Esophagus squamous epithelium (tissue), 5 donors: ENCODE measurements at places on chromosomes 2 and 18. TPM values are rescaled to one million over a fixed set of nuclear protein-coding genes. Genes with fewer than 3 reads are reported as not detected.

GRCh38 chr2:113080134-113080533 is 12.4 kb downstream of the IL1F10 start:
- no peaks in the 10 kb centered on the region for H3K36me3 ChIP-seq
- no peak overlapping the region for H3K27ac ChIP-seq

DNA sequence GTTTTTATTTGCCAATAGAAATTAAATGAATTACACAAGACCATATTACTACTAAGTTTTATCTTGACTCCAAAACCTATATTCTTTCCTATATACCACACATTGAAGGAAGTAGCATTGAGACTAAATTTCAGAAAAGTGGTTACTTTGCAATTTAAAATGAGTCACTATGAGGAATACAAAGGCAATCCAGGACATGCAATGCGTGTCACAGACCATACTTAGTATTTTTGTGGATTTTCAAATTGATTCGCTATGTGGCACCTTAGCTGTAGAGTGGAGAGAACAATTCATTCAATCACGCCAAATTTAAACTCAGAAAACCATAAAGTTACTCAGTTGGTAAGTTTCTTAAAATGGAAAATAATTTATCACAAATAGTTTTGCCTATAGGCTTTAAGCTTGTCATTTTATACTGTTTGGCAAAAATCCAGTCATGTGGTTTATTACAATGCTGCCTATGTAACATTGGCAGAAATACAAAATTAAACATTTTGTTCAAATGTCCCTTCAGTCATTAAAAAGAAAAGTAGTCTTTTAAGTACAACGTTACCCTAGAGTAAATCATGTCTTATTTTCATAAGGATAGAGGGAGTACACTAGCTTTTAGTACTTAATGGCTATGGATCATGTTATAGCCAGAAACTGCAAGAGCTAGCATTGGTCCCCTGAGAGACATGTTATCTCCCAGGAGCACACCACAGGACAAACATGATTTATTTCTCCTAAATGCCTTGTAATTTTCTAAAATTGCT is 222.8 kb upstream of the CDH7 start:
- no peak overlapping the region for H3K4me3 ChIP-seq
- no peaks in the 10 kb centered on the region for H3K27me3 ChIP-seq
- H3K27ac ChIP-seq: no peak overlapping the region
- no peaks in the 10 kb centered on the region for H3K36me3 ChIP-seq
- no peaks in the 10 kb centered on the region for H3K4me1 ChIP-seq
- no peak for DNase-seq

DNA sequence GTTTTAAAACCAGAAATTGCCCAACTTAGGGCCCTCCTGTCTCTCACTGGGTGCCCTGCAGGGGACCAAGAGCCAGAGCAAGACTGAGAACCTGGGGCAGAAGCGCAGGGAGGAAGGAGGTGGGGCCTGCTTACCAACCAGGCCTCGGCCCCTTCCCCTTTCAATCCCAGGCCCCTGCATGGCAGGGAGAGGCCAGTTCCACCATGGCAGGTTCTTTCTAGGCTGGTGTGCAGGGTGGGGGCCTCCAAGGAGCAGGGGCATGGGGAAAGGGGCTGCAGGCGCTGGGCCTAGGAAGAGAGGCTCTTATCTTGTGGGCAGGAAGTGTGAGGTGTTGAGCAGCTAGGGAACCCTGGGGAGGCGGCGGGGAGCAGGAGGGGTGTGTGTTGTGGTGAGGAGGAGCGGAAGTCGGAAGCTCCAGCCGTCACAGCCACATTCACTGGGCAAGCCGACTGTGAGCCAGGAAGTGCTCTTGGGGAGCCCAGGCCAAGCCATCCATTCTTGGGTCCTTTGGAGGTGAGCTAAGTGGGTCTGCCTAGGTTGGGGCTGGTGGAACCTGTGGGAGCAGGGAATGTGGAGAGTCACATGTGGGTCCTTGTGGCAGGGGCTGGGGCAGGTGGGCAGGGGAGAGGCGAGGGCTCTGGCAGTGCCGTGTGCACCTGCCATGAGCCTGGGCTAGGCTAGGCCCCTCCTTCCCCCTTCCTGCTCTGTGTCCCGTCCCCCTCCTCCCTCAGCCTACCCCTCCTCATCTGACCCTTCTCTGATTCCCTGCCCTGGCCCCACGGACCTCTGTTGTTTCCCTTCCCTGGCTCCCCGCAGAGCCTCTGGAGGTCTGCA is at the start of gene PSD4:
Gene PSD4, plus strand, starts transcription at position 430 of the 834 bp plus-strand sequence. CDS start 8,486 bp downstream, outside the sequence.
- peak within 1 kb of the TSS; percentile 30 for H3K27ac ChIP-seq
- peak; percentile 73 for DNase-seq
- H3K27me3 ChIP-seq: no peaks in the 10 kb centered on the region
- H3K4me1 ChIP-seq: peaks cover 22% of the 10 kb centered on the region
- H3K36me3 ChIP-seq: no peaks in the 10 kb centered on the region

DNA sequence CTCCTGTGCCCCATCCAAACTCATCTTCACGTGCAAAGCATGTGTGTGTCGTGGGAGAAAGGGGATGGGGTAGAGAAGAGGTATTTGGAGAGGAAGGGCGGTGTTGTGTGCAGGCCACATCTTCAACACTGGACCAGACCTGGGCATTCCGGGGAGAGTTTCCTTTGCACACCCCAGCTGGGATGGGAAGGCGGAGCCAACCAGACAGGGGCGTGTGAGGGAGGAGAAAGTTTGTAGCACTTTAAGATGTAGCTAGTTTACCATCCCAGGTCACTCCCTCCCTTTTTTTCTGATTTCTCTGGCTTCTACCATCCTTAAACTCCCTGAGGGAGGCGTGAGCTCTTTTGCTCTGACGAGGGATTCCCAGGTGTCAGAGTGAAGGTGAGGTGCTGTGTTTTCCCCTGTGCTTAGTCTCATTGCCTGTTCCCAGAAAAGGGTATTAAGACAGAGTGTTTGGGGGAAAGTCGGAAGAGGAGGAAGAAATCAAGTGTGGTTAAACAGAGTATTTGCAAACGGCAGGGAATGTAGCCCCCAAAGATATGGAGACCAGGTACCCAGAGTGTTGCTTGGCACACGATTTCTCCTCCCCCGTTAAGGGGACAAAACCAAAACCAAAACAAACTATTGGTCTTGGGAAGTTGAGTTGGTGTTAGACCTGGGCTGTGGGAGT is 1.6 kb downstream of the SETBP1 start:
- peaks cover 77% of the 10 kb centered on the region for H3K4me1 ChIP-seq
- H3K27ac ChIP-seq: peak overlapping the region; percentile 95

DNA sequence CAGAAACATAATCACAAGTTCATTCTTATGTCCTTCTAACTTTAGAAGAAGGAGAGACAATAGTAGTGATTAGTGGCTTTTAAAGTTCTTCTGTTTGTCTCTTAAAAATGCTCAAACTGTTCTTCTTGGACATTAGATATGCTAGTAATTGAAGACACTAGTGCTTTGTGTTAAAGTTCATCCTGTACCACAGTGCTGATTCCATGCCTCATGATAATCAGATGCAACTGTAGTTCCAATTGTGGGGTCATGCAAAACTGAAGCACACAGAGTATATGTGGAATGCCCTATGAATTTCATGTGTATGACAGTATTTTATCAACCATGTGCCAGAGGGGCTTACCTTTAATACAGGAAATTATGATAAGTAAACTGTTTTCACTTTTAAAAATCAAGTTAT is 11.4 kb upstream of the KCNJ13 start:
- H3K4me1 ChIP-seq: no peaks in the 10 kb centered on the region
- DNase-seq: no peak
- H3K27ac ChIP-seq: no peak overlapping the region
- no peaks in the 10 kb centered on the region for H3K27me3 ChIP-seq

- DNase-seq: no peak
- peaks cover 20% of the 10 kb centered on the region for H3K27me3 ChIP-seq
- no peaks in the 10 kb centered on the region for H3K36me3 ChIP-seq
- H3K27ac ChIP-seq: no peak overlapping the region
Observed at GRCh38 chr2:136012315-136012714, 26.9 kb upstream of the DARS1 start.

- H3K27ac ChIP-seq: no peak overlapping the region
- H3K27me3 ChIP-seq: no peaks in the 10 kb centered on the region
- DNase-seq: no peak
- no peaks in the 10 kb centered on the region for H3K4me1 ChIP-seq
- no peak overlapping the region for H3K4me3 ChIP-seq
Observed at GRCh38 chr2:16196687-16197503, 256.5 kb downstream of the MYCN start.

DNA sequence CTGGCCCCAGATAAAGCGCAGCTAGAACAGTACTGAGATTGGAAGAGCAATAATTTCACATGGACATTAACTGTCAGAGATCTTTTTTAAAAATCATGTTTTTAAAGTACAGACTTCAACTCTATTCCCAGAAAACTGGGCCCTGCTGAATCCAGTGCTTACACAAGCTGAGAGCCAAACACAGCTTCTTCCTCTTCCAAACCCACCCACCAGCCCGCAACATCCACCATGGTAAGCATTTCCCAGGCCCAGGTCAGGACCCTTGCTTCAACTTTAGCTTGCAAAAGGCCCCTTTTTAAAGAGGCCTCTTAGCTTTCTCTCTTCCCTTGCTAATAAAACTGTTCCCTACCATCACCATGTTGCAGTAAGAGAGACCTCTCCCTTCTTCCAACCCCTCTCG is 2.1 kb downstream of the AAK1 start:
- H3K27me3 ChIP-seq: no peaks in the 10 kb centered on the region
- no peaks in the 10 kb centered on the region for H3K36me3 ChIP-seq
- no peak overlapping the region for H3K27ac ChIP-seq
- no peak for DNase-seq
- peak overlapping the region; percentile 97 for H3K4me3 ChIP-seq

DNA sequence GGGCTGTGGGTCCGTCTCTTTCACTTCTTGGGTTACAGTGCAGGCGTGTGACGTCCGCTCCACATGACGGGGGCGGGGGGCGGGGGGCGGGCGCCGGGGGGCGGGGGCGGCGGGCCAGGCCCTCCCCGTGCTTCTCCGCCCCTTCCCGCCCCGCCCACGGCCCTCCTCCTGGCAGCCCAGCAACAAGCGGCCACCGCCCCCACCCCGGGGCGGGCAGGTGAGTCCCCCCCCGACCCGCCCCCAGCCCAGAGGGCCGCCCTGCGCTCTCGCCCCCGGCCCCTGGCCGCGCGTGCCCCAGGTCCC is 3.6 kb downstream of the ZNF516 start:
- peak overlapping the region; percentile 97 for H3K27ac ChIP-seq
- no peaks in the 10 kb centered on the region for H3K36me3 ChIP-seq
- peak overlapping the region; percentile 71 for H3K4me3 ChIP-seq
- DNase-seq: no peak

DNA sequence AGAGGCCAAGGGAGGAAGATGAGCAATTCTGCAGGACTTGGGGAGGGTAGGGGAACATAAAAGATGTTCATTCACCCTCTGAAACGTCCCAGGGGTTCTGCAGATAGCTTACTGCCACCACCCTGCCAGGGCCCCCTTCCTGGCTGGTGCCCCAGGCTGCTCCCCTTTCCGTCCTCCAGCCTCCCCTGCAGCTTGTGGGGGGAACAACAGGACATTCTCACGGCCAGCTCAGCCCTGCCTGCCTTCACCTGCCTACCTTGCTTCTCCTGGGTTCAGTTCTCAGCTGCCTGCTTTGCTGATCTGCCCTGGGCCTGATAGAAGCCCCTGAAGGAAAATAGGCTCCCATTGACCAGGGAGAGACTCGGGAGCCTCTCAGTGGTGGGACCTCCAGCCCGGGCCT is 251.1 kb downstream of the CELF4 start:
- no peaks in the 10 kb centered on the region for H3K27me3 ChIP-seq
- DNase-seq: no peak
- H3K27ac ChIP-seq: no peak overlapping the region
- H3K36me3 ChIP-seq: no peaks in the 10 kb centered on the region

DNA sequence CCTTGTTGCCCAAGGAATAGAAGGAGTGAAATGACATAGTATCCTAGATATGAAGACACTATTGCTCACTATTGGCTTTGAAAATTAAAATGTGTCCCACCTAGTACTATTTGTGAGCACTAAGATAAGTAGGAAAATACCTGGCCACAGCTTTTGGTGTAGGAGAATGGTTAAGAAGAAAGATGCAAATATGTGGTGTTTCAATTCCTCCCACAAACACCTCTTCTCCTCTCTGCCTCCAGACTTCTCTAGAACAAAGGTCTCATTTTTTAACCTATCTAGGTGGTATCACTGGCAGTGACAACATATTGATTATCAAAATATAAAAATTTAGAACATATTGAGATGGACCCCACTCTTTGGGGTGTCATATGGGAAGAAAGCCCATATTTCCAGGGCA is 929.9 kb upstream of the FANCL start:
- no peaks in the 10 kb centered on the region for H3K36me3 ChIP-seq
- no peaks in the 10 kb centered on the region for H3K27me3 ChIP-seq
- H3K4me3 ChIP-seq: no peak overlapping the region
- no peak overlapping the region for H3K27ac ChIP-seq

- H3K27me3 ChIP-seq: no peaks in the 10 kb centered on the region
- H3K4me1 ChIP-seq: no peaks in the 10 kb centered on the region
- DNase-seq: no peak
- H3K4me3 ChIP-seq: no peak overlapping the region
Observed at GRCh38 chr2:18428516-18428915, 131.9 kb downstream of the RDH14 start.

DNA sequence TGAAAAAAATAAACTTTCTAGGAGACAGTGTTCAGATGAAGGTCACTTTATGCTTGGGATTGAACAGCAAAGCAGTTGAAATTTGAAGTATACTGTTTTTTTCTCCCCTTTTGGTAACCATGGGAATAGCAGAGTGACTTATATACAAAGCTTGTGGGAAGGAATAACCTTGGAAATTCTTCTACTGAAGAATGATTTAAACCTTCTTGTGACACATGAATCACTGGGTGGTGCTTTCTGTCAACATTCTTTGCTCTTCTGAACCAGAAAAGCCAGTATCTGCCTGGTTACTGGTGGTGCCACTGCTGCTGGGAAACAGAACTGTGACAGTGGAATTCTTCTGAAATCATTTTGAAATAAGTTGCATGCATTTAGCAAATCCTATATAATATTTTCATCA is 39.4 kb upstream of the RND3 start:
- peak overlapping the region; percentile 56 for H3K27ac ChIP-seq
- no peaks in the 10 kb centered on the region for H3K36me3 ChIP-seq
- H3K4me1 ChIP-seq: peaks cover 50% of the 10 kb centered on the region
- H3K4me3 ChIP-seq: no peak overlapping the region

The AQP12B gene
- total RNA-seq: not detected

GRCh38 chr2:121316986-121317385 is 32.0 kb upstream of the TFCP2L1 start:
- no peak for DNase-seq
- no peaks in the 10 kb centered on the region for H3K27me3 ChIP-seq
- H3K4me1 ChIP-seq: no peaks in the 10 kb centered on the region
- no peak overlapping the region for H3K27ac ChIP-seq
- no peak overlapping the region for H3K4me3 ChIP-seq

DNA sequence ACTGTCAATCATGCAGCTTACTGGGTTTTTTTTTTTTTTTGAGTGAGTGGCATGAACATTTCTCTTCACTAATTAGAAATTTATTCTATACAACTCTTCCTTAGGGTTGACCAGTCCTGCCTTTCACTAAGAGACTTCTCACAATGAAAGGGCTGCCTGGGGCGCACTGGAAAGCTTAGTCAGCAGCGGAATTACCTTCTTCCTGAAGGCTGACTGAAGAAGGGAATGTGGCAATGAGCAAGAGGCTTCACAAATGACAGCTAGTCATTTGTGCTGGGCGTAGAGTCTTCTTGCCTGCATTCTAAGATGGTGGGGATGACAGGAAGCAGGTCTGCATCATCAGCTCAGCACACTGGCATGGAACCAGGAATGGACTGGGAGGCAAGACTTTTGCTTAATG is 15.6 kb upstream of the SCN3A start:
- H3K4me3 ChIP-seq: no peak overlapping the region
- no peak for DNase-seq
- no peaks in the 10 kb centered on the region for H3K4me1 ChIP-seq
- no peaks in the 10 kb centered on the region for H3K36me3 ChIP-seq
- H3K27ac ChIP-seq: no peak overlapping the region
